ENCODE measurements at places on chromosomes 7 and 10.

- no peak for DNase-seq
These were observed 1.2 kb upstream of the IDI1 start for GRCh38 chr10:1050145-1050544.

DNA sequence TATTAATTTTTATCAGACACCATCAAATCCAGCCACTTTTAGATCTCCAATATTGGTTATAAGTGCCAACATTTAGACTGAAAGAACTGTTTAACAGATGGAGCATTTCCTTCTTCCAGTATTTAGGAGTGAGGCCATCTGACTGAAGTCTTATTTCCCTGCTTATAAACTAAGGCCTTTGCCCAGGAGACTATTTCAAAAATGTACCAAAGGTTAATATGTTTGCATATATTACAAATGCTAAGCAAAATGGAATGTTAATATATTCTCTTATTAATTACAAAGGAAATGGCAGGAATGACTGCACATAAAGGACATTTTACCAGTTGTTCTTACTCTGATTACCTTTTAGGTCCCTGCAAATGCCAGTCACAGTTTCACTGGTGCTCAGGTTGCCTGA is 238.9 kb upstream of the PLXNA4 start:
- DNase-seq, result no peak

GRCh38 chr7:136055266-136055665 is 78.1 kb upstream of the MTPN start:
- DNase-seq, result no peak

- no peak for DNase-seq
These were observed 159.9 kb upstream of the MDFIC start for GRCh38 chr7:114761973-114762372.

DNA sequence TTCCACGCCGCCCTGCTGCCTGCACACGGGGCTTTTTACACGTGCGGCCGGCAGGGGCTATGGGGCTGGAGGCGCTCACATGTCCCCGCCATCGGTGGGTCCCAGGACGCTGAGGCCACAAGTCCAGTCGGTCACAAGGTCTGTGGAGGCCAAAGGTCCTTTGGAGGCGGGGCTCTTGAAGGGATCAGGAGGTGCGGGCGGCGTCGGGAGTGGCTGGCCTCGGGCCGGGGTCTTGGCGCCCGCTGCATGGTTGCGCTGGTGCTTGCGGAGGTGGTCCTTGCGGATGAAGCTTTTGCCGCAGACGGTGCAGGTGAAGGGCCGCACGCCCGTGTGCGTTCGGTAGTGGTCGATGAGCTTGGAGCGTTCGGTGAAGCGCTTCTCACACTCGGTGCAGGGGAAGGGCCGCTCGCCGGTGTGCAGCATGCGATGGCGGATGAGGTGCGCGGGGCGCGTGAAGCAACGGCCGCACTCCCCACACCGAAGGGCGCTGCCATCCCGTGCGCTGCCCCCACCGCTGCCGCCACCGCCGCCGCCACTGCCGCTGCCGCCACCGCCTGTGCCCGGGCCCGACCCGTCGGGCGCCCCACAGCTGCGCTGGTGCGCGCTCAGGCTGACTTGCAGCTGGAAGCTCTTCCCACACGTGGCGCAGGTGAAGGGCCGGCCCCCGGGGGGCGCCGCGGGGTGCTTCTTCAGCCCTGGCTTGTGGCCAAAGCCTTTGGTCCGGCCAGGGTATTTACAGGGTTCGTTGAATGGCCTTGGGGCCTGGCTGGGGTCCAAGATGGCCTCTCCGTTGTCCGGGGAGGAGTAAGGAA is 13.7 kb upstream of the ZNF777 start:
- no peak for DNase-seq

- DNase-seq, result no peak
These were observed 252.7 kb upstream of the MBL2 start for GRCh38 chr10:53025172-53025711.

GRCh38 chr7:75704928-75705327 is 33.8 kb downstream of the HIP1 start:
- DNase-seq, result no peak
